ENCODE measurements at places on chromosomes 16 and 17. TPM values are rescaled to one million over a fixed set of nuclear protein-coding genes. Genes with fewer than 3 reads are reported as not detected.

TBC1D3H gene
- not detected for polyA plus RNA-seq

GUCY2D gene
- polyA plus RNA-seq, result not detected

SLC52A1 gene
- 0.47 TPM for polyA plus RNA-seq

ADGRG1 gene
- 91.4 TPM for polyA plus RNA-seq

SLFN14 gene
- 0.31 TPM for polyA plus RNA-seq

FBXW10 gene
- 1.0 TPM for polyA plus RNA-seq

KRTAP16-1 gene
- polyA plus RNA-seq, result not detected

DNA sequence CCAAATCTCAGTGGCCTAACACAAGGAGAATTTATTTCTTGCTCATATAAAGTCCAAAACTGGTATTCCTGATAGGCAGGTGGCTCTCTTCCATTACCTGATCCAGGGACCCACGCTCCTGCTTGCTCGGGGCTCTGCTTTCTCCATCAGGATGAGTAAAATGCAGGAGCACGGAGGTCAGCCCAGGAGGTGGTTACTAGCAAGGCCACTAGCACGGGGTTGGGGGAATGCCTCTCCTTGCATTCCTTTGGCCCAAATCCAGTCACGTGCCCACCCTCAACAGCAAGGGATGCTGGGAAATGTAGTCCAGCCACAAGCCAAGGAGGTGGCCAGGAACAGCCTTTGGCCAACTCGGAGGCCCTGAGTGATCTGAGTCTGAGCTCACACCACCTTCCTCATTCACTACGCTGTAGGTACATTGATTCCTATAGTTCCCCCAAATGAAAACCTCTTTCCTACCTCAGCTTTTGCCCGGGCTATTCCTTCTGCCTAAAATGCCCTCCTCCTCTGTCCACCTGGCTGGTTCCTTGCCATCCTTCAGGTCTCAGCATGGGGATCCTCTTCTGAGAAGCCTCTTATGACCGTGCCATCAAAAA, 38.3 kb upstream of the HAPSTR1 start:
- no peak for DNase-seq

- no peak for DNase-seq
These were observed 14.8 kb downstream of the PLD6 start for GRCh38 chr17:17191346-17191792.

DNA sequence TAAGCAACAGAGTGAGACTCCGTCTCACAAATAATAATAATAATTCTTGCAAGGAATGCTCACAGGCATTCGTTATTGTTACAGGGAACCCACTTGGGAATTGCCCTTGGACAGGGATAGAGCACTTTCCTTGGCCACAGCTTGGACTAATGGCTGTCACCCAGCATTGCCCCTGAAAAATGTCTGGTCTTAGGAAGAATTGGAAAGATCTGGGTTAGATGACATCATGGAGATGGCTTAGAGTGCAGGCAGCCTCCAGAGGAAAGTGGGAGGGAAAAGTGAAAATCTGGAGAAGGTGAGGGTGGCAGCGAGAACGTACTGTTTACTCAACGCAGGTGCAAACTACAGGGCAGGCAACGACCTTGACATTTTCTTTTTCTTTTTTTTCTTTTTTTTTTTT, 59.3 kb upstream of the MRTFB start:
- DNase-seq, result no peak

DNA sequence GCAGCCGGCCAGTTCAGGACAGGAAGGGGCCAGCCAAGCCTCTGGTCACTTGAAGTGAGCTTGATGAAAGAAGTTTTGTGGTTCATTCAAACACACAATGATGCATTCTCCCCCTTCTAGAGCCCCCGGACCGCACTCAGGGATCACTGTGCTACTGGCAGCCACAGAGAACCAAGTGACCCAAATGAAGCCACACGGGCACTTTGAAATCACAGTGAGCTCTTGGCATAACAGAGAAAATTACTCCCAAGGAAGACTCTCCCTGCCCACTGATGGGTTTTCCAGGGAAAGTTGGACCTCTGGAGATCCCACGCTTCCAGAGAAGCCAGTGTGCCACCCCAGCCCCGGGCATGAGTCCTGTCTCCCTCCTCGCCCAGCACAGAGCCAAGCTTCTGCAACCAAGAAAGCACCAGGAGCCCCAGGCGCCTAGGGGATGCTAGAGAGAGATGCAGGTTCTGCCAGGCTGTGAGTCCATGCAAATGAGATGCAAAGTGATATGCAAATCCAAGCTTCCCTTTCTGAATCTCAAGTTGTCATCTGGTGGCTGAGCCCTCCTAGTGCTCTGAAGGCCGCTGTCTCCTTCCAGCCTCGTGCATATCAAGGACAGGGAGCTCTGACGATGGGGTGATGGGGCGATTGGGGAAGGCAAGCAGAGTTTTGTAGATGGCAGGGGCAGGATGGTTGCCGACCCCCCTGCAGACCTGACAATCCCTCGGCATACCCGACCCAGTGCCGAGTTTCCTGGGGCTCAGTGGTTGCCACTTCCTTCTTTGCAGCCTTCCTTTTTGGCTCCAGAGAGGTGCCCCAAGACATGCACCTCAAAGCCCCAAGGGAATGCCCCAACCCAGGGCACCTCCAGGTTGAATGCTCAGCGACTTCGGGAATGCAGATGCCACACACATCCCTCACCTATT, 59.7 kb upstream of the TNRC6C start:
- no peak for DNase-seq

DNA sequence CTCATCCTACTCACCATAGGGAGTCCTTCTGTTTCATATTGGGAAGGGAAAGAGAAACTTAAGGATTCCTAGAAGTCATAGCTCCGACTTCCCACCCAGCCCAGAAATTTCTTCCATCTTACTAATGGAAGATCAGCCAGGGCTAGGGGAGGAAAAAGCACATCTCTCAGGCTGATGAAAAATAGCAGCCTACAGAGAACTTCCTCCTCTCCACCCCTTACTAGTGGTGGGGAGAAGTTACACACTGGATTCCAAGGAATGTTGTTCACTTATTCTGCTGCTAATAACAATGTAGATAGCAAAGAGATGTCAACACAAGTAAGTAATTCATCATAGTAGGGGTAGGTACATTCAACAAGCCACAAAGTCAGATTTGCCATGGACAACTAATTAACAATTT, 94.4 kb downstream of the SPACA3 start:
- DNase-seq, result no peak

- DNase-seq, result no peak
These were observed 55.0 kb upstream of the ATP2A3 start for GRCh38 chr17:4019275-4019674.

GRCh38 chr17:7294614-7295153, at the start of gene YBX2:
TSS of gene YBX2 (minus strand) at chr17:7294639. CDS start at chr17:7294500, 139 bp downstream.
- no peak for DNase-seq

DNA sequence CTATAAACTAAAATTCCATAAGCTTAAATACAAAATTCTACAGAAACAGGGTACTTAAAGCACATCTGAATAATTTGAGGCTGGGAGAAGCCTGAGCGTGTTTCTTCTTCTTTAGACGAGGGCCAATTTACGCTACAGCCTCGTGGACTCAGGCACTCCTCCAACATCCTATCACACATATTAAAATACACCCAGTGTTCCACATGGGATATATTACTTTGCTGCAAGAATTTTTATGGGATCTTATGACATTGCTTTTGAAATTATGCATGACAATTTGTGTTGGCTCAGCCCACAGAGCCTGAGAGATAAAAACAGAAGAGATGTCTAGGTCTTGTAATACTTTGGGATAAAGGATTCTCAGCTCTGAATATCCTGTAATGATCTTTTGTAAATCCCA, 3.5 kb upstream of the TANGO6 start:
- no peak for DNase-seq

DNA sequence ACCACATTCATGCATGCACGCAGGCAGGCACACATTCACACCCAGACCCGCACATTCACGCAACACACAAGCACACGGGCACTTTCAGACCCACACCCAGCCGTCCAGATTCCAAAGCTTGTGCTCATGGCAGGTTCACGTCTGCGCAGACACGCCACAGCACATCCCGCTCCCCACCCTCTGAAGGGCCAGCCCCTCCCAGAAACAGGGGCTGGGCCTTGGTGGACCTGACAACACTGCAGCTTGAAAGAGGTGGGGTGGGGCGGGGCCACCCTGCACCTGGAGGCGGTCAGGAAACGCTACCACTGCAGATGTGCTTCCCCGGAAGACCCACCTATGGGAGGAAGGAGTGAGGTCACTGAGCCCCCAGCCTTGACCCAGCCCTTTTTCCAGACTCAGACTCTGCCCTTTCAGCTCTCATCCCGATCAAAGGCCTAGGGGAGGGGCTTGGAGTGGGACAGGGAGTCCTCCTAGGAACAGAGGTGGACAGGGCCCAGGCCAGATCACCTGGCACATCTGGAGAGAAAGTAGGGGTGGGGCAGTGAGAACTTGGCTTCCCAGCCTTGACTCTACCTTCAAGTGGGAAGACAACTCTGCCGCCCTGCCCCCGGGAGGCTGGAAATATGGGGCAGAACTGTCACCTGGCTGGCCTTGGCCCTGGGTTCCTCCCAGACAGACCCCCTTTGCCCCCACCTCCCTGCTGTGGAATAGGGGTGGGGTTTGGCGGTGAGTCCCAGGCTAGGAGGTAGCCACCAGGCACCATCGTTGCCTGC, 11.0 kb downstream of the P3H4 start:
- no peak for DNase-seq

- DNase-seq, result no peak
These were observed 16.6 kb downstream of the SOX8 start for GRCh38 chr16:998211-998610.

DNA sequence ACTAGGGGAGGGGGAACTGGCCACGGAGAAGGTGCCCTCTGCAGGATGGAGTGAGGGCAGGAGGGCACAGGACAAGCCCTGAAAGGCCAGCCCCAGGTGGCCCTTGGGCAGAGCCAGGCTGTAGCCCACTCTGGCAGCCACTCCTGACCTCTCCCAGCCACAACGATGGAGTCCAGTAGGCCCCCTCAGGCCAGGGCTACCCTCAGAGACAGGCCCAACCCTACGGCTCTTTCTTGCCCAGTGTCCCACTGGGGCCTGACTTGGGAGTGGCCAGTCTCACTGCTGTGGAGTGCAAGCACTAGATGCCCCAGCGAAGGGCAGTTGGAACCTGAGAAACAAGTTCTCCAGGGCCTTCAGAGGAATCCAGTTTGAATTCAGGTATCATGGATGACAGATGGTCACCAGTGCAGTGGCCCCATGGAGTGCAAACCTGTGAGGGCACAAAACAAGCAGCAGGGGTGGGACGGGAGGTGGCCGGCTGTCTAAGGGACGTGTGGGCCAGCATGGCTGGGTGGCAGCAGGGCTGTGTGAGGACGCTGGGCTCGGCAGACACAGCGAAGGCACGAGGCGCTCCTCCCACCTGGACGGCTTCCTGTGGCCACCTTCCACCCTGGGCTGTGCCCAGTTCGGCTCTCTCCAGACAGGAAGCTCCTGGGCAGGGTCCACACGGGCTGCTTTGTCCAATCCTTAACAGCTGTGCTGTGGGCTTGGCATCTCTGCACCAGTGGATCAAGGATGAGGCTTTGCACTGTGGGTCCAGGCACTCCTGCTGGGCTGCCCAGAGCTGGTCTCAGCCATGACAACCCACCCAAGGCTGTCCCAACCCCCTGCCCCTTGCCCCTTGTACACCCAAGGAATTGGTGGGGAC, 72.1 kb downstream of the AMFR start:
- no peak for DNase-seq

DNA sequence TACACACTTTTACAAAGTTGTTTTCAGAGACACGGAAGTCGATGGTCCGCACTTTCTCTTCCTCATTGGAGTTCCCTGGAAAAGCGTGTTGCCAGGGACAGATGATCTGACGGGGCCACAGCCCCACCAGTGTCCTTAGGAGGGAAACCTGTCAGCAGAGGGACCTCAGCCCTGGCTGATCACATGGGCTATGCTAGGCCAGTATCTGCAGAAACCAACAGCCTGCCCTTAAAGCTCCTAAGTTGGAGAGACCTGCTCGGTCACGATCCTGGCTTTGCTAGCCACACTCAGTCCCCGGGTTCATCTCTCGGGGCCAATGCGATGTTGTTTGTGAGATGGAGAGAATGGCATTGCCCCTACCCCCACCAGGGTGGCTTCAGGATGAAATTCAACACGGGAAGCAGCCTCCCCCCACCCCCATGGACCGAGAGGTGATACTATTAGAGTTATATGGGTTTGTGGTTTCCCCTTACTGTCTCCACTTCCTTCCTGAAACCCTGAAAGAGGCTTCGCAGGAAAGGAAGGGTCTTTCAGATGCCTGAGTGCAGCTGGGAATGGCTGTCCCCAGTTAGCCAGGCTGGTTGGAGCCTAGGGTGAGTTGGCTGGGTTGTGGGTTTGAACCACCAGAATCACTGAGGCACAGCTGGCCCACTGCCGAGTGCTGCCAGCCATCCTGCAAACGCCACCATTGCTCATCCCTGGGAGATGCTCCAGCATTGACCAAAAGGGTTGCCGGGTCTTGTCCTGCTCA, 16.6 kb downstream of the RMI2 start:
- no peak for DNase-seq

DNA sequence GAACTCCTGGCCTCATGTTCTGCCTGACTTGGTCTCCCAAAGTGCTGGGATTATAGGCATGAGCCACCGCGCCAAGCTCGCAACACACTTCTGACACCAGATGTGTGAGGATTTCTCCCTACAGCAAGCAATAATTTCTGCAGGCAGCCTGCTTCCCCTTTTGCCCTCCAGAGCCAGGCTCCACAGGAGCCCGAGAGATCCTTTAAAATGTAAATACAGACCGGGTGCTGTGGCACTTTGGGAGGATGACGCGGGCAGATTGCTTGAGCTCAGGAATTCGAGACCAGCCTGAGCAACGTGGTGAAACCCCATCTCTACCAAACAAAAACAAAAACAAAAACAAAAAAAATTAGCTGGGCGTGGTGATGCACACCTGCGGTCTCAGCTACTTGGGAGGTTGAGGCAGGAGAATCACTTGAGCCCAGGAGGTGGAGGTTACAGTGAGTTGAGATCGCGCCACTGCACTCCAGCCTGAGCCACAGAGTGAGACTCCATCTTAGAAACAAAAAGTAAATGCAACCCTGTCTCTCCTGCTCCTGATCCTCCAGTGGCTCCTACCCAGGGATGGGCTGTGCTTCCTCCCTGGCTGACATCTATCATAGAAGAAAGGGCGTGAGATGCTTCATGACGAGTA, 14.7 kb downstream of the C16orf96 start:
- DNase-seq, result no peak

DNA sequence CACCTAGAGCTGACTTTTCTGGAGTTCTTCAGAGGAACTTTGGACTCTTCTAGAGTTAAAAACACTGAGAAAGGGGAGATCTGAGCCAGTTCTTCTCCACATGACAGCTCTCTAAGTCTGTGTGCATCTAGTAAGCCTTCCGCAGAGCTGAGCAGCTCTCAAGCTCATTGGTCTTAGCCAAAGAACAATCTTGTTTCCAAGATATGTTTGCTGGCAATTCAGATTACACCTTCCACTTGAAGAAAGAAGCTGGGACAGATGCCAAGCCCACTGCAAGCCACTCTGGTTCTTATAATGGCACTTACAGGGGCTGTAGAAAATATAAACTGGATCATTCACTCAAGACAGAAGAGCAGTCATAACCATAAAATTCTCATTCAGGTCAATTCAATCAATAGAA, 134.1 kb upstream of the TOX3 start:
- no peak for DNase-seq

GRCh38 chr17:67328026-67328425, 38.4 kb downstream of the PSMD12 start:
- no peak for DNase-seq

GRCh38 chr17:72604518-72604917, 483.7 kb downstream of the SOX9 start:
- no peak for DNase-seq

DNA sequence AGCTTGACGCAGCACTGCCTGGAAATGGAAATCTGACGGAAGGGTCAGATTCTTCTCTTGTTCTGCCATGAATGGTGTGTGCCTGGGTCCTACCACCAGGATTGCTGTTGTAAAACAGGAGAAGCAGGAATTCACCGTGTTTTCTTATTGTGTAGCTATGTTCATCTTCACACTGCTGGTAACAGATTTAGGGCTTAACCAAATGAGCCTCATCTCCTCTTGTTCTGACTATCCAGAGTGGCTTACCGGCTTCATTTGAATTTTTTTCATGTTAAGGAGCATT, 97.3 kb upstream of the CHMP6 start:
- no peak for DNase-seq

Measured in left renal cortex interstitium (tissue), 4 donors.